ENCODE measurements at places on chromosomes 2 and 18.

GRCh38 chr2:191824398-191824797, 22.5 kb downstream of the CAVIN2 start:
- DNase-seq, result no peak

DNA sequence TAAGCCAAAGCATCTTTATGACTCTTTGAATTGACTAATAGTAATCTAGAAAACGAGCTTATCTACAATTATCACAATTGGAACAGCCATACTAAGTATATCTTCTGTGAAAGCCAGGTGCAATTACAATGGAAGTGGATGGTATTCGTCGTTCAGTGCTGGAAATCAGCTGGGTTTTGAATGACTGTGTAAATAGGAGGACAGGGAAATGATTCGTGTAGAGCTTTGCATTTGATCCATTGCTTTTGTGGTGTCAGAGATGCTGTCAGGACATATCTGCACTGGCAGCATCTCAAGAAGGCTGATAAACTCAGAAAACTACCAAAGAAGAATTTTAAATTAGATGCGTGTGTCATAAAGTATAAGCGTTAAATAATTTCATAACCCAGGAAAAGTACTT, 187.1 kb downstream of the ZNF407 start:
- DNase-seq, result no peak

- DNase-seq, result no peak
These were observed 317.8 kb downstream of the MBD2 start for GRCh38 chr18:53906681-53907080.

- DNase-seq, result no peak
These were observed 90.3 kb downstream of the ROCK2 start for GRCh38 chr2:11254100-11254536.

DNA sequence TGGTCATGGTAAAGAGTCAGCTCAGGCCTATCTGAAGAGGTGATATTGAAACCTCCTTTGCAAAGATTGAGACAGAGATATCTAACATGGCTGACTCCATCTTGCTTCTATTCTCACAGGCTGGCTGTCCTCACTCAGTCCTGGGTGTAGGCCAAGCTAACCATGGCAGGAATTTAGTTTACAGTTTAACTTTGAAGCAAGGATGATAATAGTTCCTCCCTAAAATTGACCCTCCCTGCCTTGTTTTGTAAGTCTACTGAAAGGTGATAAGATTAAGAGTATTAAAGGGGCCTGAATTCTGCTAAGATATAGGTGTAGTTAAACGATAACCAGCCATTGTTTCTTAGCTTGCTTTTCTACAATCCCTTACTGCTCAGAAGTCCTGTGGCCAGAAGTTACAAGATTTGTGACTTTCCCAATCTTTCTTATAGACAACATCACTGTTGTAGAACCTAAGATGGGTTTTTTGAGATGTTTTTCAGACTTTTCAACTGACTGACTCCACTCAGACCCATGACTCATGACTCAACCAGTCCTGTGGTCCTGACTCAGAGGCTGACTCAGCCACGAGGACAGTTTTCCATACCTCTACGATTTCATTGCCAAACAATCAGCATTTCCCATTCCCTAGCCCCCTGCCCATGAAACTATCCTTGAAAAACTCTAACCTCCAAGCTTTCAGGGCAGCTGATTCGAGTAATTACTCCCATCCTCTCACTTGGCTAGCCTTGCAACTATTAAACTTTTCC, 195.7 kb upstream of the SESTD1 start:
- no peak for DNase-seq

GRCh38 chr2:165273176-165273575, 34.0 kb downstream of the SCN2A start:
- DNase-seq, result no peak

GRCh38 chr2:132489150-132489549, 72.5 kb downstream of the GPR39 start:
- no peak for DNase-seq

DNA sequence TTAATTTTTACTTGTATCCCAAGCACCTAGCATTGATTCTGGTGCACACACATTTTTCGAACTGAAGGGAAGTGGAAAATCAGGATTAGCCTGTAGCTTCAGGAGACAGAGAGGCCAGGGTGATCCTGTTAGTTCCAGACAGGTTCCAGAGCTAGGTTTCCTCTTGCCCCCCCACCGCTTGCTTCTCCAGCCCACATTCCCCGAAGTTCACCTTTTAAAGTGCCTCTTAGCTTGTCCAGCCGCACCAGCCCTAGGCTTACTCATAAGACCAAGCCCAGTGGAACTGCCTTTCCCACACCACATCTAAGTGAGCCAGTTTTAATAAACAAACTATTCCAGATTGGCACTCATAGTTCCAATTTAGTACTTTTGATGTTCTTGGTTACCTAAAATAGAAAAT, 898.6 kb upstream of the KLHL29 start:
- no peak for DNase-seq

- DNase-seq, result peak; percentile 30
These were observed 1.6 kb downstream of the KANSL1L start for GRCh38 chr2:210169516-210170195.

DNA sequence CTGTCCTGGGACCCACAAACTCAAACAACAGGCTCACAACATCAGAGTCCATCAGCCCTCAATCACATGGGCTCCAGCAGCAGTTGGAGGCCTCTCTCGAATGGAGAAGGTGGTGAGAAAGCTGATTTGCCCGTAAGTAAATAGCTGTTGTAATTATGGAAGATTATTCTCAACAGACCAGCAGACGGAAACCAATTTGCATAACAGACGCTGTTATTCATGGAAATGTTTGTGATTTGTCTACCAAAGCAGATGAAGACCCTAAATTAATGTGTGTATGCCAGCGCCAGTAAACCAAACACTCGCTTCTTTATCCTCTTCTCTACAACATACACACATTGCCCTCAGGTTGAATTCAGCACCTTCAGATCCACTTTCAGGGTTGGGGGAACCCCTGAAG, 23.4 kb upstream of the GALNT14 start:
- no peak for DNase-seq

- no peak for DNase-seq
These were observed 92.7 kb downstream of the FAM124B start for GRCh38 chr2:224309176-224309575.

DNA sequence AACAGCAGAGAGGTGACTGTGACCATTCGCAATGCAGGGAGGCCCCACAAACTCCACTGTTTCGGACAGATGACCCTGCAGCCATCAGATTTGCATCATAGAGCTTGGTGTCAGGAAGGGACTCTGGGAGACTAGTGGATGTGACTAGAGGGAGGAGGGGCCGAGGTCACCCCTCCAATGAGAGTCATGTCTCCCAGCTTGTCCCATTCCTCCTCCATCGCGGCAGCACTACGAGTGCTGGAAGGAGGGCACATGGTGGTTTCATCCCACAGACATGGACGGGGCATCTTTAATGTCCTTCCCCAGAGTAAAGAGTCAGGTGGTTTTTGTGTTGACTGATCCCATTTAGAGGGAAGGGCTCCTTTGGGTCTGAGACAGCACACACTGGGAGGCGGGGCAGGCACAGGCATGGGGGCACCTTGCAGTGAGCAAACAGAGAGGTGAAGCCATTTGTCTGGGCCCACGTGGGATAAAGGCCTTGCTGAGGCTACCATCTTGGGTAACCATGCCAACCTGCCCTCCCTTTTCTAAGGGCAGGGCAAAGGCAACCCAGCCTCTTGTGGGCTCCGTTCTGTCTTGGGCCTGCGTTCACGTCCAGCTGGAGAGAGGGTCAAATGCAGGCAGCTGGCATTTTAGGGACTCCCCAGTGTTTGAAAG, 208.1 kb downstream of the ASB1 start:
- no peak for DNase-seq

GRCh38 chr2:26018184-26019055, 15.5 kb upstream of the RAB10 start:
- peak; percentile 64 for DNase-seq

DNA sequence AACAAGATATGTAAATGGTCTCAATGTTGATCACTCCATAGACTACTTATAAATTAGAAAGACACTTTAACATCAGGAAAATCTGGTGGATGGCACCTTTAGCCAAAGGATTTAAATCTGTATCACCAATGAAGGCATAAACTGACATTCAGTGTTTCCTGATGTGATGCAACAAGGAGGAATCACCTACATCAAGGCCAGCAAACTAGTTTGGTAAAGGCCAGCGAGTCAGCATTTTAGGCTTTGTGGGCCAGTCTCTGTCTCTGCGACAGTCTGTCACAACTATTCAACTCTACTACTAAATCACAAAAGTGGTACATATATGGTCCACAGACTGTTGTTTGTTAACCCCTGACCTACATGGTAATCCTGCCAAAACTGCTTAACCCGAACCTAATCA, 33.3 kb downstream of the C2orf76 start:
- no peak for DNase-seq

- peak; percentile 71 for DNase-seq
These were observed 40.5 kb upstream of the ACTR2 start for GRCh38 chr2:65186872-65187851.

DNA sequence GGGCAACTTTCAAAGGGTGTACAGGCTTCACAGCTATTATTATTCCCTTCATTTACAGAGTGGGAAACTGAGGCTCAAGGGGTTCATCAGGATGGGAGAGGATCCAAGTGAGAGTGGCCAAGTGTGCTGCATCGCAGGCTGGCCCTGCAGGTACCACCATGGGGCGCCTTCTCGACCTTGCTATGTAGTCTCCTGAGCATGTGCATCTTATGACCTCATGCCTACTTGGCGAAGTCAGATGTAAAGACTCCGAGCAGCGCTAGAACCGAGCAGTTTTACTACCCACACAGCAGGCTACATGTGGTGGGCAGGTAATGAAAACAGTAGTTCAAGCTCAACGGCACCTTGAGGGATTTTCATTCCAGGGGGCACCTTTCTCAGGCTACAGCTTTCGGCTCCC, 42.0 kb downstream of the TFCP2L1 start:
- DNase-seq, result no peak

DNA sequence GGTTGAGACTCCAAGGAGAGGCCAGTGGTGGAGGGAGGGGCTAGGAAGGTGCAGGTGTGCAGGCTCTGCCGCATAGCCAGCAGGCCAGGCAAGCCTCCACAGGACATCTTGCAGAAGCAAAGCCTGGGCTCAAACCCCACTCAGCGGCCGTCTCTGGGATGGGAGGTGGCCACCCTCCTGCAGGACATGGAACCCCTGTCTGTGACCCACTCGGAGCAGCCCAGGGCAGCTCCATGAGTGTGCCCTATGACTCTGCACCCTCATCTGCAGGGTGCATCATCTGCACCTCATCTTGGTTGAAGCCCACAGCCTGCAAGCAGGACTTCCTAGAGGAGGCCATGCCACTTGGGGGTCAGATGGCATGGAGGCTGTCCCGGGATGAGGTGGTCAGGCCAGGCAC, 46.3 kb downstream of the GPC1 start:
- DNase-seq, result no peak

- DNase-seq, result no peak
These were observed 184.0 kb downstream of the FIGN start for GRCh38 chr2:163551616-163552373.

GRCh38 chr18:46252759-46253158, 148.6 kb downstream of the HAUS1 start:
- no peak for DNase-seq

GRCh38 chr2:9778012-9778411, 65.3 kb upstream of the TAF1B start:
- no peak for DNase-seq

DNA sequence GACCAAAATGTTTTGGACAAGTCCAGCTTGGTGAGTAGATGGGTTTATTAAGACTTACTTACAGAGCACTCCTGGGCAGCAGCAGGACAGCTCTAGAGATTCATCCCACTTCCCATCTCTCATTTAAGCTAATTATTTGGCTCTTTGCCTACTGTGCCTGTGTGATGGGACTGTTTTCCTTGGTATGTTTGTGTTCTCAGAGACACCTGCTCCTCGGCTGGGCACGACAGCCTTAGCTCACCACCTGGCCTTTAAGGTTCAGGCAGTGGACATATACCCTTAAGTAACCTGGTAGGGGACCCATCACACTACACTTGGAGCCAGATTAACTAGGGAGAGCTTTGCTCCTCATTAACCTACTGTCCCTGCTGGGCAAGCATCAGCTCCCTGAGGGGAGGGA, 41.7 kb upstream of the EFEMP1 start:
- DNase-seq, result no peak

DNA sequence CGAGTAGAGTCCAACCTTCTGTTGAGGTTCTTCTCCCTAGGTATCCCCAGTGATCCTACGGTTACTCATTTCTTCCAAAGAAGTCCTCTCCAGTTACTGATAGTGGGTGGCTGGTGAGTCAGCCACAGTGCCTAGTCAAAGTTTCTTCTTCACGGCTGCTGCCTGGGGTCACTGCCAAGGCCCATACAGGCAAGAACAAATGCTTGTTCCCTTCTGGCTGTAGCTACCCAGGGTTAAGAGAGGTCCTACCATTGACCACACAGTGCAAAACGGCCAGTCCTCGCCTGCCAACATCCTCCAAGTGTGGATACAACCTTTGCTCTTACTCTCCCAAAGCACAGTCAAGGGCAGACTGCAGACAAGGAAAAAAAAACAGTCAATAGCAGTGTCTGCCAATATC, 2.9 kb upstream of the PTPN4 start:
- no peak for DNase-seq

GRCh38 chr2:71583876-71584275, 130.5 kb downstream of the DYSF start:
- no peak for DNase-seq

DNA sequence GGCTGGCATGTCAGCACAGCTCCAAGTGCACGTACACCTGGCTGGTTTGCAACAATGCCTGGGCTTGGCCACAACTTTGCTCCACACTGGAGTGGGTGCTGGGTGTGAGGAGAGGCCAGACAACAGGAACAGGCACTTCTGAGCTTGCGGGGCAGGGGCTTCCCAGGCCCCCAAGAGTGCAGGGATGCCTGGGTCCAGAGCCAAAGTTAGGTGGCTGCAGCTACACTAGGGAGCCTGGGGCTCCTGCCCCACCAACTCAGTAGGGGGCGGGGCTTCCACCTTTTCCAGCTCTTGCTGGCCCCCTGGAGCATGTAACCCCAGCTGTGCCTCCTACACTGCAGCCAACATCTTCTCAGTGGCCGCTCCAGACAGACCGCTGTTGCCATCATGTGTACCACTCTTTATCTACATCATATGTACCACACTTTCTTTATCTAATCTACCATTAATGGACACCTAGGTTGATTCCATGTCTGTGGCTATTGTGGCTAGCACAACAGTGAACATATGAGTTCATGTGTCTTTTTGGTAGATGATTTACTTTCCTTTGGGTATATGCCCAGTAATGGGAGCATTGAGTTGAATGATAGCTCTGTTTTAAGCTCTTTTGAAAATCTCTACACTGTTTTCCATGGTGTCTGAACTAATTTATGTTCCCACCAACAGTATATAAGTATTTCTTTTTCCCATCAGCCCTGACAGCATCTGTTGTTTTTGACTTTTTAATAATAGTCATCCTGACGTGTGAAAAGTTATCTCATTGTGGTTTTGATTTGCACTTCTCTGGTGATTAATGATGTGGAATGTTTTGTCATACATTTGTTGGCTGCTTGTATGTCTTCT, 87.9 kb downstream of the ZNF804A start:
- no peak for DNase-seq

- DNase-seq, result no peak
These were observed 317.5 kb upstream of the RAB6C start for GRCh38 chr2:129661935-129662334.

GRCh38 chr2:47196046-47196445, 40.9 kb upstream of the STPG4 start:
- no peak for DNase-seq

GRCh38 chr2:75276093-75277029, 77.0 kb upstream of the TACR1 start:
- DNase-seq, result no peak

GRCh38 chr2:58608146-58608545, 367.0 kb upstream of the FANCL start:
- no peak for DNase-seq
